ENCODE measurements at places on chromosomes 12 and 14.
A peak's percentile ranks its signal among the peaks of the same experiment; 100 is the strongest.

GRCh38 chr14:31326111-31326510 lies 94.2 kb downstream of the HEATR5A start:
- no peak for DNase-seq

GRCh38 chr12:123971770-123972456 lies 718 bp downstream of the CCDC92 start:
- DNase-seq = peak; percentile 15

- DNase-seq = no peak
Measured at GRCh38 chr12:118033902-118034301, 17.4 kb downstream of the RFC5 start.

- no peak for DNase-seq
Measured at GRCh38 chr14:56794557-56795283, 15.6 kb downstream of the OTX2 start.

DNA sequence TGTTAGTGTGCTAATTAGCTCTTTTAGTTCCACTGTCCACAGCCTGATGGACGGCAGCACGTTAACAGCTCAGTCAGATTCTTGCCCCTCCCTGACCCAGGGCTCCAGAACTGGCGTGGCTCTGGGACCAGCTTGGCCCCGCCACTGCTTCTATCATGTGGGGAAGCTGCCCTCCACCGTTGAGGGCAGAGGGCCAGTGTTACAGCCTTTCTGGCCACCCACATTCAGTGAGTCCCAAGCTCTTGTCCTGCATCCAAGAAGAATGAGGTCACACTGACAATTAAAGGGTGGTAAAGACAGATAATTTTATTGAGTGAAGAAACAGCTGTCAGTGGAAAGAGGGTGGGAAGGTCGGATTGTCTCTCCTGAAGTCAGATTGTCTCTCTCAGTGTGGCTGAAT lies 36.9 kb downstream of the BCL2L14 start:
- no peak for DNase-seq

DNA sequence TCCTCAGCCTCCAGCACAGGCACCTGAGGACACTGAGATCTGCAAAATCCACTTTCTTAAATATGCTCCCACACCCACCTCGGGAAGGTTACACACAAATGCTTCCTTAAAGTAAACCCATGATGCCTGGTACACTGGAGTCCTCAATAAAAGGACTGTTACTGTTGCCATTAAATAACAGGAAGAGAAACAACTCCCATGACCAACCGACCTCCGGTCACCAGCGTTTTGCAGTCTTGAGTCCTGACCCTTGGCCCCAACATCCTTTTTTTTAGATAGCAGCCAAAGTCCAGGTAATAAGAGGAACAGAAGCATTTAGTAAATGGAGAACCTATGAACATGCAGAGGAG lies 42.4 kb downstream of the ITPK1 start:
- DNase-seq = no peak

DNA sequence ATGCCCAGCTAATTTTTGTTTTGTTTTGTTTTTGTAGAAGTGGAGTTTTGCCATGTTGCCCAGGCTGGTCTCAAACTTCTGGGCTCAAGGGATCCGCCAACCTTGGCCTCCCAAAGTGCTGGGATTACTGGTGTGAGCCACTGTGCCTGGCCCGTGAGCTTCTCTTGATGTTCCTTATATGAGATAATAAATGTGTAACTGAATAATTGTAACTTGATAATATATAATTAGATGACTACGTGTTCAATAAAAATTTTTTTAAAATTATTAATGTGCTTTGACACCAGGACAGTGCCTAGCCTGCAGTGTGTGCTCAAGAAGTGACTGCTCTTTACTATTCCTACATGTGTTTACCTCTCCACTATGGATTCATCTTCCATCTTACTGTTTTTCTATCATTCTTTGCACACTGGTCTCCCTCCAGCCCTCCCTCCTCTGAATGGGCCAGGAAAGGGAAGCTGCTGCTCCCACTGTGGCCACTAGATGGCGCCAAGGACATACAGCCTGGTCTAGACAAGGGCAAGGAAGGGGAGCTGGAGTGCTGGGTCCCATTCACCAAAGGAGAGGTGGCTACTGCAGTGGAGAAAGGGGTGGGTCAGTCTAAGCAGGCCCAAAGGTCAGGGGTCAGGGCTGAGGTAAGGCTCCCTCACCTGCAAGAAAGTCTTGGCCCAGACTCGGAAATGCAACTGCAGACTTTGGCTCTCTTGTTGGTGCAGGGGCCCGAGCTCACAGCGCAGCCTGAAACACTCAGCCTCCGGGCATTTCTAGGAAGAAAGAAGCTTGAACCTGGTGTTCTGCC lies 14.7 kb upstream of the ZNF385A start:
- peak; percentile 83 for DNase-seq

DNA sequence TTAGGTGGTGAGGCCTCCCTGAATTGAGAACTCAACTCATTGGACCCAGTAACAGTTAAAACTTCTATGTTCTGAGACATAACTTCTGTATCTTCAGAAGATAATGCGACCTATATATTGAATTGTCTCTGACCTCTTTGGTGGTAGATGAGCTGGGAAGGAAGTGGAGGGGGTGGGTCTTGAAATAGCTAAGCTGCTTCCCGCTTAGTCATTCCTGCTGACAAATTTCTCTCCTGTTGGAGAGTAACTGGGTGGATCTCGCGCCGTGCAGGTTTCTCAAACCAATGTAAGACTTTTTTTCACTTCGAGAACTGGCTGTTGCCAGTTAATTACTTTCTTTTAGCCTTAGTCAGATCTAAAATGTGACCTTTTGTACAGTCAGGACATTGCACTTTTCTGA lies 100.8 kb downstream of the PPHLN1 start:
- no peak for DNase-seq

DNA sequence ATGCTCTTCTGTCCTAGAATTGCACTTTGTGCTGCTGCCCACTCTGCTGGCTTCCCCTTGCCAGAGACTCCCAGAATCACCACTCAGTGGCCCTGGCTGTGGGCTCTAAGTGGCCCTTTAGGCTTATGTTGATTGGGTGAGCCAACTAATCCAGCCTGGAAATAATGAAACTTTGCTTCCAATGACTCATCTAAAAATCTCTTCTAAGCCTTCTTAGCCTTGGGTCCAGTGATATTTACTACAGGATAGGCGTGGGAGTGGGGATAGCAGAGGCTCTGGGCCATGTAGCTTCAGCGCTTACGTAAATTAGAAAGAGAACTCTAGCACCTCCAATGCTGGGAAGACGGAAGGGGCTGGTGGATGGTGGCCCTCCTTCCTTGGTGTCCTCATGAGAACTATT lies 137.9 kb downstream of the TTC8 start:
- no peak for DNase-seq

DNA sequence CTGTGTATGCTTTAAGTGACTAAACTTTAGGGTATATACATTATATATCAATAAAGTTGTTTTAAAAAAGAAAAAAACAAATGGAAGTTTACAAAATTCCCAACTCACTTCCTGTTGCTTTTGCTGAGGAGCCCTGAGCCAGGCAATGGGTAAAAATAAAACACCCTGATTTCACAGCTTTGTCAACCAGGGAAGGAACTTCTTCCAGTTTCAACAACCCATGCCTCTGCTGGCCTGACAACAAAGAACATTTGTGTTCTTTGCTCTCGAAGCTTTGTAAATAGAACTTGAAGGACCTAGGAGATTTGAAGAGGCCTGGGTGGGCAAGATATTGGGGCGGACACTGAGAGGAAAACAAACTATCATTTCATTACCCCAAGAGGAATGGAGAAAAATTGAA lies 141.2 kb upstream of the NOS1 start:
- DNase-seq = no peak

GRCh38 chr12:62846491-62846890 lies 88.5 kb downstream of the PPM1H start:
- DNase-seq = no peak

GRCh38 chr12:120817559-120818330 lies 86.4 kb downstream of the SPPL3 start:
- DNase-seq = no peak

DNA sequence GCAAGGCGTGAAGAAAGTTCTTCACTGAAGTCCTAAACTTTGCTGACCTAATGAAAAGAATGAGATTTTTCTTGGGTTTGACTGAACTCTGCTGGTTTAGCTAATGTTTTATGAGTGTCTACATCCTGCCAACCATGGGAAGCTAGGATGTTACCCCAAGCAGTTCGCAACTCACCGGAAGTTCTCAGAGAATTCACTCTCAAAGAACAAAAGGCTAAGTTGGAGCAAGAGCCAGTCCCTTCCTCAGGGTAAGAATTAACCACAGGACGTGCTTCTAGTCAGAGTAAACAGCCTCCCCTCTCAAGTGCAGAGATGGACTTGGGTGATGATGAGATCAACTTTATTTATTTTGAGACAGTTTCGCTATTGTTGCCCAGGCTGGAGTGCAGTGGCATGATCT lies 37.3 kb downstream of the TCHP start:
- DNase-seq = no peak

GRCh38 chr12:113054948-113055486 lies 1.5 kb upstream of the DTX1 start:
- DNase-seq = no peak

GRCh38 chr14:80628547-80628946 lies 313.0 kb downstream of the CEP128 start:
- no peak for DNase-seq

DNA sequence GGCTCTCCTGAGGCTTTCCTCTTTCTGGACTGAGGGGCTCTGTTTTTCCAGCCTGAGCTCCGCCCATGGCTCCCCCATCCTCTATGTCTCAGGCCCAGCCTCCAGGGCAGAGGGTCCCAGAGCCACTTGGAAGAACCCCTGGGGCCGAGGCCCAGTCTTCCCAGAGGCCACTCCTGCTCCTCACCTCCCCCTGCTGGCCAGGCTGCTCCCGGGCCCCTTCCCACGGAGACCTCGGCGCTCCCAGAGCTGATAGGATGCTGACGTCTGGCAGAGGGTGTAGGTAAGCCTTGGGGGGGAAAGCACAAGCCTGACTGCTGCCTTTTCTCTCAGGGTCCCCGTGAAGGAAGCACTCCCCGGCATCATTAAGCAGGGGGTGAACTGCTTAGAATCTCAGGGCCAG lies 51.4 kb downstream of the ERH start:
- no peak for DNase-seq

DNA sequence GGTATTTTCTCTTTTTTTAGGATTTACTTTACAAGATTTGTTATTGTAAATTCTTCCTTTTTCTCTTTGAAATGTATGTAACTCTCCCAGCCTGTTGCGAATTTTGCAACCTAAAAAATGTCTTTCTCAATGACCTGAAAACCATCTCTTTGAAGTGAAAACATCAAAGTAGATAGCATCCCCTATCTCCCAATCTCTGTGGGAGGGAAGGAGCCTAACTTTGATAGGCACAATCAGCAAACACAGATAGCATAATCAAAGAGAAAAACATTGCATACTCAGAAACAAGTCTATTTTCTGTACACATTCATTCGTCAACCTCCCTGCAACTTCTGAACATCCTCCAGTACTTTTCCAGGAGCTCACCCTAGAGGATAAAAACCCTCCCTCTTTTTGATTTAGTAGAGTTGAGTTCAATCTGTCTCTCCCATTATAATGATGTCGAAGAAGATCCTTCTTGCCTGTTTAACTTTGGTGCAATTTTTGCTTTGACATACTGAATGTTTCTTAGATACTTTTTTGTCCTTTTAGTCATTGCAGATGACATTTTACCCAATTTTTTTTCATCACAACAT lies 849.2 kb upstream of the LRFN5 start:
- DNase-seq = no peak

DNA sequence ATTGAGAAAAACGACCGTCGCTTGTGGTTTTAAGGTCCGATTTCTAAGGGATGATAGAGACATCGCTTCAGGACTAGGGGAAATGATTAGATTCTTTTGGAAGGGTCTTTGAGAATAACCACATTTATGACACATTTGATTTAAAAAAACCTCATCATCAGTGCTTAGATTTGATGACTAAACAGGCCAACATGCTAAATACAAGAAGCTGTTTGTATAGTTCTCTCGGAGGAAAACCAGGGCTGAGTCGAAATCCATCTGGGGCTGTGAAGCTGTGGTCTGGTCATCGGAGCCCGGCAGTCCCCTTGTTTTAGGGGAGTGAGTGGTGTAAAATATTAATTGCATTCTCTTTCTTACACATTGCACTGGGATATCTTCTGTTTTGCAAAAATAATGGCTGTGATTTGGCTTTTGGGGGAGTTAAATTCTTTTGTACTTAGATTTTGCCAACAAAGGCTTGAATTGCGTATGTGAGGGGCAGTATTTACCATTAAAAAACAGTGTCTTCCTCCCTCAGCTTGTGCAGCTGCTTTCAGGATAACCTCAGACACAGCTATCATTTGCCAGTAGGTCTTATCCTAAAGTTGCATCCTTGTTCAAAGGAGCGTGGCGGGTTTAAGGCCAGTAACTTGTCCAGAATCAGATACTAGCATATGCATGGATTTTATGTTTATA lies 550 bp downstream of the GNG2 start:
- DNase-seq = no peak

DNA sequence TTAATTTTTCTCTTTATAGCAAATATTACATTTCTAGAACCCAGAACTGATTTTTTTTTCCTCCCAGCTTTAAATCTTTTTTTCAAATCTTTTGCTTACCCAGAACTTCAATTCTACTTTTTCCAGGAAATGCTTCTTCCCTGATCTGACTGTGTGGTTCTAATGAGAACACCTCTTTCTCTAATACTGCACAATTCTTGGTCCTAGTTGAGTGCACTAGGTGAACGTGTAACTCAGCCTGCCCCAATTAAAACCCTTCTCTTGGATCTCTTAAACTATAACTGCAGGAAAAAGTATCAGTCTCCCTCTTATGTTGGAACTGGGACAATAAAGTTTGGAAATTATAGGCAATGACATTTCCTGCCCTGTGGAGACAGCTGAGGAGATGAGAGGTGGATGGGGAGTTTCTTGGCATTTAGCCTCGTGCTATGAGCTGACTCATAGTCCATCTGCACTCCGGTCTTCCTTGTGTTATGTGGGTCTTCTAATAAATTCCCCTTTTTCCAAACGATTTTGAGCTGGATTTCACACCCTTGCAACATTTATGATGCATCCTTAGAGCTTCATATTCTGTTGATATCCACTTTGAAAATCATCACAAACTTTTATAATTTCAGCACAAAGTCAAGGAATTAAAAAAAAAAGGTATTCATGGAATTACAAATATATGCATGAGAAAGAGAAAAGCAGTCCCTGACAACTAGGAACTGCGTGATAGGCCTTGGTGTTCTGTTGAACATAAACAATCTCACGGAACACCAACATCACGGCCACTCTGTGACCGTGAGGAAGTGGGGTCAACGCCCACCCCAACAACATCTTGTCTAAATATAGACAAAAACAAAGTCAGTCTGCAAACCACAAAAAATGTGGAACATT lies 52.4 kb downstream of the BRMS1L start:
- no peak for DNase-seq

DNA sequence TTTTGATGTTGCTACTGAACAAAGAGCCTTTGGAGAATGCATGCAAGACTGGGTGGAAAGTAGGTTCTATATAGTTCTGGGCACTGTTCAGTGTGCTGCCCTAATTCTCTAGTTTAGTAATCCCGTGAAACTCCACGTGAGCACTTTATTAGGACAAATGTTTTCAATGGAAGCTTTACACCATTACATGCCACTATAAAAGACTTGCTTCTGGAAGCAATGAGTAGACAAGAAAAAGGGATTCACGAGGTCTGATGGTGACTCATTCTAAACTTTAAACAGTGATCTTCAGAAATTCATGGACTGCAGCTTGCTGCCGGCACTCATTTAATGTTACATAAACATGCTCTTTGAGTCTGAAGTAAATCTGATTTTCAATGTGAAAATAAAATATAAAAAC lies 22.3 kb downstream of the ATG14 start:
- DNase-seq = no peak

All from activated CD4-positive, alpha-beta T cell treated with anti-CD3 and anti-CD28 coated beads for 1 hour (primary cell).